ENCODE measurements at places on chromosomes 5 and 9.

GRCh38 chr5:167949435-167949834, 342.0 kb upstream of the WWC1 start:
- no peak for DNase-seq

DNA sequence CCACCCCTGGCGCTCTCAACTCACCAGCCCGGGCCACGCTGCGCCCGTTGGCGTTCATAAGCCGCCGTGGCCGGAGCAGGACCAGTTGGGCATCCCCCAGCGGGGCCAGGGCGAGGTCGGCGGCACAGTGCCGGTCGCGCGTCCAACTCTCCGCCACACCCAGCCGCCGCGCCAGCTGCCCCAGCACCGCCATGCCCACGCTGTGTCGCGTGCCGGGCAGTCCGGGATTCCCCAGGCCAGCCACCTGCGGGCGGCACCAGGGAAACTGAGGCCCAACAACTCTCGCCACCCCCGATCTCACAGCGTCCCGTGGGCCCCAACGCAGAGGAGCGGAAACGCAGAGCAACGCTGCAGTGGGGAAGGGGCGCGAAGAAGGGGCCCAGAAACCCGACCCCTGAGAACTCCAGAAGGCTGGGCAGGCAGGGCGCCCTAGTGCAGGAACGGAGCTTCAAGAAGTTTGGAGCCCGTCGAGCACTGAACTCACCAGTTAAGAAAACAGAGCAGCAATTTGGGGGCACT, 453 bp downstream of the PTRH1 start:
- DNase-seq = no peak

- DNase-seq = no peak
Observed at GRCh38 chr5:69167929-69168328, 979 bp downstream of the CCNB1 start.

DNA sequence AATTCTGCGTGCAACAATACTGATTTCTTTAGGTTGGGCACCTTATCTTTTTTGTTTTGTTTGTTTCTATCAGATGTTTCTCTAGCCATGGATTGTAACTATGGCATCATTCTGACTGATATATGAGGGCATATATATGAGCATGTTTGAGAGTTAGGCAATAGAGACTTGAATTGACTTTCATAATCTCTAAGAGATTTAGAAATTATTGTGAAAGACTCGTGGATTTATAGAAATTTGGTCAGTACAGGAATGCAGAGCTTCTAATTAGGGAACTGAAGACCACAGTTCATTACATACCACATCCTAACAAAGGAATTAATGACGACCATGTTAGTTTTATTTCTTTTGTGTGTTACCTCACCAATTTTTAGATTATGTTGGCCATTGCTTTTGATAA, 546.0 kb upstream of the GRAMD2B start:
- no peak for DNase-seq

DNA sequence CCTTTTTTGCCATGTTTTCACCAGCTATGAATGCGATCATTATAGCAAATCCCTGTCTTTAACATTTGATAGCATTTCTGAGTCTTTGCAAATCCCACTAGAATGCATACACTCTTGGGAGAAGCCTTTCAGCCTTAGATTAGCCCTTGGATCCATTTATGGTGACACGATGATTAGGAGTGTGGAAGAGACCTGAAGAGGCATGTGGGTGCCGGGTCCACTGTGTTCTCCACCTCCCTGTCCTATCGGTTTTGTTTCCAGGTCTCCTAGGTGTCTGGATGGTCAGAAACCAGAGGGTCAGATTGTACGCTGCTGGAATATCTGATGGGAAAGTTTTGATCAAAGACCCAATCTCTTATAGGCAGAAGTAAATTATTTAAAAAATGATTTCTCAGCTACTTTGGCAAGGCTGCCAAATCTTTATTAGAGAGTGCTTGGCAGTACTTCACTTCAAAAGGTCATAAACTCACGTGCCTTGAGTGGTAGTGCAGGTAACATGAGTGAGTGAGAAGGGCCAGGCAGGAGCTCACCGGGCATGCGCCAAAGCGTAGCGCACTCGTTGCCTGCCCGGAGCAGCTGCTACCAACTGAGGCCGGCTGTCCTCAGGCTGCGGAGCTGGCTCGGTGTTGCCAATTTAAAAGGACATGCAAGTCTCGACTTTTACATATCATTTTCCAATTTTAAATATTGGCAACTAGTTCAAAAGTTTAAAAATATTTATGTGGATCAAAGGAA, 51.3 kb downstream of the PCSK5 start:
- no peak for DNase-seq

- DNase-seq = no peak
Observed at GRCh38 chr5:103929338-103930013, 366.9 kb upstream of the NUDT12 start.

DNA sequence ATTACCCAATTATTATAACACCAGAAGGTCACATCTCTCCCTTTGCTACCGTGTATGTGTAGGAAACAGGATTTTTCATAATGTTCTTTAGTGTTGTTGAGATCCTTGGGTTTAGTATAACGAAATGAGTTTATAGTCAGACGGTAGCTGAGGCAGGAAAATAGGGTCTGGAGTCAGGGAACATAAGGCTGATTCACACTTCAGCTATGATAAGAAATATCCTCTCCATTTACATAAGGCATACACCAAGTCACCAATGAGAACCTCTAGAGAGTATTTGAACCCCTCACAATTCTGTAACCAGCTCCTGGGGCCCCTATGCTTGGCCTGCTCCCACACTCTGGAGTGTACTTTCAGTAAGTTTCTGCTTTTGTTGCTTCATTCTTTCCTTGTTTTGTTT, 58.9 kb upstream of the ANKH start:
- DNase-seq = no peak

- DNase-seq = no peak
Observed at GRCh38 chr9:38694676-38695075, 25.3 kb downstream of the FAM240B start.

DNA sequence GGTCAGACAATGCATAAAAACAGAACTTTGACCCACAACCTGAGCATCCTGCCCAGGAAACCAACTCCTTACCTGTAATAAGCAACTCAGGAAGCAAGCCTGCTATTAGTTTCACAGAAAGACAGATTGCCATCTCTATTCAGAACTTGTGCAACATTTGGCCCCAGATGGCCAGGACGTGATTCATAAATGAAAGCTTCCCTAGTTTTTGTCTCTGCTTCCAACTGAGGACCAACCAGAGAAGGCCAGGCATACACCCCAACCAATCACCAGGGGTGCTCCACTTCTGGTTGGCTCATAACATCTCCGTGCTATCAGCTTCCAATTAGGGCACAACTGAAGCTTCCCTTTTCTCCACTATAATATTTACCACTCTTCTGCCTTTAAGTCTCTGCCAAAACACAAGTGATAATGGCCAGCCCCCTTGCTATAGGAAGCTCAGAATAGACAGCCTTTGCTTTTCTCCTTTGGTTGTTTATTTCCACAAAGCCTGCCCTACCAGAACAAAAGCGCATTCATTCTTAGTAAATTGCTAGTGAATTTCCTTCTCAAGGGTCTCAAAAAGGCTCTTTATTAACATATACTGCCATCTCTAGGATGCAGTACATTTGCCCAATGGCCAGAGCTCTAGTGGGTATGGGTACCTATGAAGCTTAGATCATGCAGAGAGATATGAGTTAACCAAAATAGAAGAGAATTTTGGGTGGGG, 289.7 kb upstream of the DAP start:
- no peak for DNase-seq

- no peak for DNase-seq
Observed at GRCh38 chr5:165616490-165617405, 2111.3 kb downstream of the MAT2B start.

- DNase-seq = no peak
Observed at GRCh38 chr9:75851917-75852316, 38.6 kb upstream of the PCSK5 start.

DNA sequence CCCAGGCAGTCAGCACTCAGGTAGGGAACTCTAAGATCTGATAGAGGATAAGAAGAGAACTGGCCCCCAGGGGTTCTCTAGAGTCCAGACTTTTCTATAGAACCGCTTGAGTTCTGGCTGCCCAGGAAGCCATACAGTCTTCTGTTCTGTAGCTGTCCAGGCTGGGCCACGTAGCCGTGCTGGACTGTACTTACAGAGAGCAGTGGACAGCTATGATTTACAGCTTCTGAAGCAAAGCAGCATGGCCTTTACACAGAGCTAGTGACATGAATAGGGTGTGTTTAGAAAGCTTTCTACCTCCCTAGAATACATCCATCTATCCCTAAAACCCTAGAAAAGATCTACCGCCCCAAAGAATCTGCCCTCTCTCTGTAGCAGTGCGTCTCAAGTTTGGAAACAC, 57.2 kb downstream of the ACO1 start:
- no peak for DNase-seq

Measured in effector CD8-positive, alpha-beta T cell (primary cell).